ENCODE measurements at places on chromosomes 1 and 21. TPM values are rescaled to one million over a fixed set of nuclear protein-coding genes. Genes with fewer than 3 reads are reported as not detected.

DNA sequence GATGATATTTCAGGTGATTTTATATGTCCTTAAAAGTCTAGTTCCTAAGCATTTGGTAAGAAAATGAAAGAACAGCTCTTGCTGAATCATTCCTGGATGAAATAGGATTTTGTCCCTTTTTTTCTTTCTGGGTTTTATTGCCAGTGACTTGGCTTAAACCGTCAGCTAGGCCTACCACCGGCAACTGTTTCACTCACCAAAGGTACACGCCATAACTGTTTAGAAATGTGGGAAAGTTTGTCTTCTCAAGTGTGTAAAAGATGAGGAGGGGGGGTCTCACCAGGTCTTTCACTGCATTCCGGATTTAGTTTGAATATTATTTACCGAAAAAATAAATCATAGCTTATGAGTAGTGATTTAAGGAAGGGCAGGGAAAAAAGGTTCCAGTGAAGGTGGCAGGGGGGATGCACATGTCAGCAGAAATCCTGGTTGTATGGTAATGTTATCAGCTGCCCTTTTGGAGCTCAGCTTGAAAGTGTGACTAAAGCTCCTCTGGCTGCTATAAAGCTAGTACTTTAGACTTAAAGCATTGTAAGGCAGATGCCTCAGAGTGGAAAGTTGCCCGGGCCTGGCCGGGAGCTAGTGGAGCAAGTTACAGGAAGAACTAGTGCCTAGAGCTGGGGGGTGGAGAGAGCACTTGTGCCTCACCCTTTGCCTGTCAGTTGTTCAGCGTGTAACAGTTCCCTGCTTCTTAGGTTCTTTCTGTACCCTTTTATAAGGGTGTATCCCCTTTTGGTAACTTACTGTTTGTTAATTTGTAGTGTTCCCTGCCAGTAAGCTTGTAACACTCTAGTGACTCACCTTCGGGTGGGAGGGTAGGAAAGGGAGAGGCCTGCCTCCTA lies 3.1 kb downstream of the ATP1A1 start:
- peak; percentile 78 for DNase-seq

The GPR25 gene
- not detected for total RNA-seq

GRCh38 chr1:49765034-49765433 lies 258.7 kb downstream of the AGBL4 start:
- DNase-seq: no peak

The ATP1A2 gene
- total RNA-seq: 3.5 TPM

The USH2A gene
- 0.02 TPM for total RNA-seq

DNA sequence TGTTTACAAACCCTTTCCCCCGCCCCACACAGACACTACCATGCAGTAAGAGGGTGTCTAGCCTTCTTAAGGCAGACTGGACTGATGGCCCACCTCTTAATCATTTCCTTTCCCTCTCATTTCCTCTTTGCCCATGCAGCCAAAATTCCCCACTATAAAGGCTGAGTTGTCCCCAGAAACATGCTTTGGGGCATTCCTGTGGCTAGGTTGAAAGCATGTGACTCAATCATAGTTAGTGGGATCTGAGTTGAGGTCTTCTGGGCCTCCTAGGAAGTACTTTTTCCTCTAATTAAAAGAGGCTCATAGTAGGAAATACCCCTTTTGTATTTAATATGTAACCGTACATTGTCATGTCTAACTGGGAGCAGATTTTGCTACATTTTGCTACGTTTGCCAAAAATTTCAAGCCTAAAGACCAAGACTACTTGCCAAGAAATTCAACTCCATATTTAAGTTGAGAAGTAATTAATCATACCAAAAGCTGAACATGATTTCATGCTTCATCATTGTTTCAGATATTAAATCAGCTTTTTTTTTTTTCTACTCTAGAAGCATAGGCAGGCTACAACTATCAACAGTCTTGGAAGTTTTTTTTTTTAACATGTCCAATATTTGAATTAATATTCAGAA lies 174.7 kb downstream of the ADGRL4 start:
- peak; percentile 98 for DNase-seq
